ENCODE measurements at places on chromosomes 2 and 18. TPM values are rescaled to one million over a fixed set of nuclear protein-coding genes. Genes with fewer than 3 reads are reported as not detected.
A peak's percentile ranks its signal among the peaks of the same experiment; 100 is the strongest.

GRHL1 gene
- 0.25 TPM for polyA plus RNA-seq

DNA sequence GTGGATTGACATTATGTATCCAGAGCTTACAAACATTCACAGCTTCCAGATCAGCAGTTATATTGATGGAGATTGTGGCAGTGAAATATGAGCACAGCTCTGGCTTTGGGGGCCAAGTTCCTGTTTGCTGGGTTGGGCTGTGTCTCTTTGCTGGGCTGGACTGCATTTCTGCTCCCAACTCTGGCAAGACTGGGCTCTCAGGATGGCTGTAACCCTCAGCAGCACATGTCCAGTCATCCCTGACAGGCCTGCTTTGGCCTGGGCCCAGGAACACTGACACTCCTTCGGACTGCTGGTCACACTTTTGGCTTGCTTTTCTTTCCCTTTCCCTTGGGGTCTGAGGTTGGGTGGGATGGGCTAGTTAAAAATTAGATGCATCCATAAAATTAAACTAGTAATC, 17.9 kb upstream of the VPS4B start:
- no peaks in the 10 kb centered on the region for H3K27me3 ChIP-seq
- H3K4me3 ChIP-seq, result no peak overlapping the region
- DNase-seq, result no peak
- H3K27ac ChIP-seq, result no peak overlapping the region
- H3K4me1 ChIP-seq, result no peaks in the 10 kb centered on the region
- H3K36me3 ChIP-seq, result no peaks in the 10 kb centered on the region

GLI2 gene
- not detected for polyA plus RNA-seq

DNA sequence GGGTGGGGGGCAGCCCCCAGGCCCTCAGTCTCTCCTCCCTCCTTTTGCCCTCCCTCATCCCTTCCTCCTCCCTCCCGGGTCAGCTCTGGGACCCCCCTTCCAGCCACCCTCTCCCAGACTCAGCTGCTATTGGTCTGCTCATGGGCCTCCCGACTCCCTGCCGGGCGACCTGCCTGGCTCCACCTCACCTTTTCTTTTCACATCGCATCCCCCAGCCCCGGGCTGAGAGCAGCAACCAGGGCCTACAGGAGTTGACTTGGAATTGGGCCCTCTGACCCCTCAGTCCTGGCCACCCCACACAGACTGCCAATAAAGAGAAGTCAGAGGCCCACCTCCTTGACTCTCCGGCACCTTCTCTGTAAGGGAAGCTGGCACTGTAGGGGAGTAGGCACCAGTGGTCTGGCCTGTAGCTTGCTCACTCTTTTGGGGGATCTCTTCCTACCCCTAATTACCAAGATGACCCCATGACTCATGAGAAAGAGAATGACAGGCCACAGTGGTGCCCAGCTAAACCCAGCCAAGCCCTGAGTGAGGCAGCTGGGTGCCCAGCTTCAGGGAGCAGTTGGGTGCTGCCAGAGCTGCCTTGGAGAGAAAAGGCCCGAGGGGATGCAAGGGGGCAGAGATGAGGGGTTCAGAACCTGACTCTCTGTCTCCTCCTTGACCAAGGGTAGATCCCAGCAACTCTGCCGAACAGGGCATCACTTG, 2.0 kb upstream of the ECEL1 start:
- H3K4me3 ChIP-seq, result no peak overlapping the region
- DNase-seq, result no peak
- no peaks in the 10 kb centered on the region for H3K4me1 ChIP-seq
- H3K36me3 ChIP-seq, result no peaks in the 10 kb centered on the region
- H3K27ac ChIP-seq, result no peak overlapping the region

PSTPIP2 gene
- polyA plus RNA-seq, result 28.9 TPM

ALPG gene
- not detected for polyA plus RNA-seq

DNA sequence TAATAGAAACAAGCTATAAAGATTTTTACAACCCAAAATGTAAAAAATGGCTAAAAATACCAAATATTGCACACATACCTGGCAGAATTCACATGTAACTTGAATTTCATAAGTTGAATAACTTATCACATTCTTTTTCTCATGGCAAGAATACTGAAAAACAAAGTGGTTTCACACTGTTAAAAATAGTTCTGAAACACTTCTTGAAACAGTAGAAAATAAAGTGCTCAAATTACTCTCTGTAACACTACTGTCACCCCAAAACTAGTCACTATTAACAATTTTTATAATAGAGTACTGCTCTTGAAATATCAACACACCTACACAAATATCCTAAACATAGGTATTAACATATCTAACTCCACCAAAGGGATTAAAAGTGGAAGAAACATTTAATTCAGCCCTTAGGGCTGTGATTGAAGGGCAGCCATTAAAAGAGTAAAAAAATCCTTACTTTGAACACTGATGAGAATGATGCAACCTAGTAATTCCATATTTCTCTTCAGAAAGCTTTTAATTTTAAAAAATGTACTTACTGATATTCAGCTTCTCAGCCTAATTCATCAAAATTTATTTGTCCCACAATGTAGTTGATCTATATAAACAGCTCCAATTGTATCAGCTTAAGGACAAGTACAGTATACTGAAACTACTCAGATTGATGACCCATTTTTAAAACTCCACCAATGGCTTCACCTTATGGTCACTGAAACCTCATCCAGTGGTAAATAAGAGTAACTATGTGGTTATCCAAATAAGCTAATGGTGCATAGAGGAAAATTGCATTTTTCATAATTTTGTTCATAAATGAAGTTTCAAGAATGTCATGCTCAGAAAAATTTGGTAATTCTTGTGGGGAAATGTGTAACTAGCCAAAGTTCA, 31.4 kb downstream of the ATF2 start:
- H3K36me3 ChIP-seq, result no peaks in the 10 kb centered on the region
- no peak for DNase-seq
- peak overlapping the region; percentile 25 for H3K4me3 ChIP-seq
- peaks cover 17% of the 10 kb centered on the region for H3K4me1 ChIP-seq

GRCh38 chr18:27005589-27005988, 140.1 kb upstream of the AQP4 start:
- H3K4me3 ChIP-seq, result no peak overlapping the region
- H3K4me1 ChIP-seq, result no peaks in the 10 kb centered on the region
- H3K27me3 ChIP-seq, result 0 out of 2 replicates have a peak, but pooled peaks cover 2% of the 10 kb centered on the region

DNA sequence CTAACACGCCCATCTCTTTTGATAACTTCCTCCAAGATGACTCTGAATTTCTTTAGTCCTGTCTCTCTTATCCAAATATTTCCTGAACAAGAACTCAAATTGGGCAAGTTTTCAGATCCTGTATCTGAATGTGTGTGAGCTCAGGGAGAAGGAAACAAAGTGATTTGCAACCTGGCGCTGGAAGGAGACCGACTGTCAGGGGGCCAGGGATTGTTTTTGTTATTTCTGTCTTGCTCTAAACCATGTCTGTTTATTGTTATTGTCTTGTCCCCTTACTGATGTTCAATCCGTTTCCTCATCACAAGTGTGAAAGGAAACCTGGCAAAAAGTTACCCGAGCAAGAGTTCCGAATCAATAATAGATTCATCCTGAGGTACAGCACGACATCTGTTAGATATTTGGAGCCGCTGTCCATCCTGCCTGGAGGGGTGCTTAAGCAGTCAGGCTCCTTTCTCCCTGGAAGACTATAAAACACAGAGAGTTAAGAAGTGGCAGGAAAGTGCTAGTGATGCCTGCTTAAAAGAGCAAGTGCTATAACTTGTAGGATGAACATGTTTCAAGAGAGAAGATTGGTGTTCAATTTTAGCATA, 132.5 kb upstream of the OSR1 start:
- H3K4me3 ChIP-seq, result no peak overlapping the region
- no peaks in the 10 kb centered on the region for H3K4me1 ChIP-seq
- DNase-seq, result no peak
- no peaks in the 10 kb centered on the region for H3K36me3 ChIP-seq
- no peaks in the 10 kb centered on the region for H3K27me3 ChIP-seq
- H3K27ac ChIP-seq, result no peak overlapping the region

DNA sequence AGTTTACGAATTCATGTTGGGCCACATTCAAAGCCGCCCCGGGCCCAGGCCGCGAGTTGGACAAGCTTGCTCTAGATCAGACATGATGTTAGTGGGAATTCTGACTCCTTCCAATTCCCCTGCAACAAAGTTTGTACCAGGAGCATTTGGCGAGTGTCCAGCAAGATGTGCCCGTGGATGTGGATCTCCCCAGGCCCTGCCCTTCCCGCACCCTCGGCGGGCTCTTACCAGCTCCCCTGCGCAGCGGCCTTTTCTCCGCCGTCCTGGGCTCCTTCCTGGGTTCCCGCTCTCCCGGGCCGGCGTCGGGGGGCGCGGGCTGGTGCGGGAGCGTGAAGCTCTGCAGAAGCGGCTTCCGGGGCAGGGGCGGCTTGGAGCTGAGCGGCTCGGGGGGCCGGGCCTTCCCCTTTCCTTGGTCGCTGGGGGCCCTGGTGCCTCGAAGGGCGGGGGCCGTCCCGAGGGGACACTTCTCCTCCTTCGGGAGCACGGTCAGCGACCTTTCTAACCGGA, 90.8 kb upstream of the MGAT4A start:
- no peak overlapping the region for H3K4me3 ChIP-seq
- no peaks in the 10 kb centered on the region for H3K27me3 ChIP-seq
- H3K36me3 ChIP-seq, result no peaks in the 10 kb centered on the region
- no peaks in the 10 kb centered on the region for H3K4me1 ChIP-seq
- DNase-seq, result no peak

DNA sequence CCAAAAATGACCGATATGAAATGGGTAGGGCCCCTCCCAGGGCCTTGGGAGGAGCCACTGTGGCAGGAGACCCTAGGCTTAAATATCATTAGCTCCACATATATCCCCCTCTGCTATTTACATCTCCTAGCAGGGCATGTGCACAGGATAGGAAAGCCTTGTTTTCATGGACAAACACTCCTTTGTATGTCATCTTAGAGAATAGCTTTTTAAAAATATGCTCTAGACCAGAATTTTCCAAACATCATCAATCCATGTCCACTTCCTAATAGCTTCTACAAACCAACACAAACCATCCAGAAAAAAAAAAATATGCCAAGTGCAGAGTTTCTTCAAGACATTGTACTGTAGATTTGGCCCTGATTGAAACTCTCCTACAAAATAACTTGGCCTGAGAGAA, 10.8 kb downstream of the DAPL1 start:
- no peak overlapping the region for H3K27ac ChIP-seq
- H3K27me3 ChIP-seq, result no peaks in the 10 kb centered on the region
- no peaks in the 10 kb centered on the region for H3K4me1 ChIP-seq

TGFA gene
- not detected for polyA plus RNA-seq

- H3K36me3 ChIP-seq, result no peaks in the 10 kb centered on the region
- no peak for DNase-seq
- no peak overlapping the region for H3K27ac ChIP-seq
- H3K4me1 ChIP-seq, result no peaks in the 10 kb centered on the region
- H3K27me3 ChIP-seq, result no peaks in the 10 kb centered on the region
- no peak overlapping the region for H3K4me3 ChIP-seq
Observed at GRCh38 chr18:61572871-61573270, 239.6 kb downstream of the CDH20 start.

CRYGD gene
- polyA plus RNA-seq, result not detected

SCYGR4 gene
- polyA plus RNA-seq, result not detected

SERPINB10 gene
- 12.4 TPM for polyA plus RNA-seq

GRCh38 chr2:208375491-208376068, 31.0 kb upstream of the PTH2R start:
- H3K4me1 ChIP-seq, result no peaks in the 10 kb centered on the region
- DNase-seq, result no peak
- H3K27me3 ChIP-seq, result no peaks in the 10 kb centered on the region
- H3K4me3 ChIP-seq, result no peak overlapping the region
- H3K27ac ChIP-seq, result no peak overlapping the region
- no peaks in the 10 kb centered on the region for H3K36me3 ChIP-seq

DNA sequence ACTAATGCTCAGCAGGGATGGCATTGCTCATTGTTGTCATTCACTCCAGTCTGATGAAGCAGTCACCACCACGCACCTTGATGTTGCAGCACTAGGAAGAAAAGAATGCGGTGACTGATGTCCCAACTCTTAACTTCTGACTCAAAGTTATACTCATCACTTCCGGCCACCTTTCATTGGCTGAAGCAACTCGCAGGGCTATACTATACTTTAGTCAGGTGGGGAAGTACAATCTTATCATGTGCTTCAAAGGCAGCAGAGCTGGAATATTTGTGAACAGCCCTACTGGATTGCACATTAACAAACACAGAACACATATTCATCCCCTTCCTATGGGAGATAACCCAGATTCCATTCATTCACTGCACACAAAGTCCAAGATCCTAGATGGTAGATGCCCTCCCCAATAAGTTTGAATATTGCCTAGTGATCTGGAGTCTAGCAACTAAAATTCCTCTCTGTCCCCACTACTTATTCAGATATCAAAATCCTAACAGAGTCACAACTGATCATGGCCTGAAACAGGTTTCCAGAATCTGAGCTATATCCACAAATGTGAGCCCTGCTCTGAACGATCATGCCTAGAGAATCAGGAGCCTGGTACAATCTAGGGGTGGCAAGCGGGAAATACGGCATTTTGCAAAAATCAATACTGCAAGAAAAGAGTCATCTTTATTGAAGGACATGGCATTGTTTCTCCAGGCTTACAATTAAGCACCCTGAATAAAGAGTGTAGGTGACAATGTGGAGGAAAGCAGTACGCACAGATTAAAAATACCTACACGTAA, 3.4 kb upstream of the SPATS2L start:
- no peaks in the 10 kb centered on the region for H3K36me3 ChIP-seq
- H3K27me3 ChIP-seq, result no peaks in the 10 kb centered on the region
- DNase-seq, result no peak
- H3K4me1 ChIP-seq, result peaks cover 4% of the 10 kb centered on the region
- H3K27ac ChIP-seq, result no peak overlapping the region

GRCh38 chr2:101223814-101224231, 28.9 kb upstream of the CNOT11 start:
- H3K4me1 ChIP-seq, result peaks cover 11% of the 10 kb centered on the region
- H3K27me3 ChIP-seq, result no peaks in the 10 kb centered on the region
- H3K27ac ChIP-seq, result peak overlapping the region; percentile 38
- H3K4me3 ChIP-seq, result peak overlapping the region; percentile 7

DNA sequence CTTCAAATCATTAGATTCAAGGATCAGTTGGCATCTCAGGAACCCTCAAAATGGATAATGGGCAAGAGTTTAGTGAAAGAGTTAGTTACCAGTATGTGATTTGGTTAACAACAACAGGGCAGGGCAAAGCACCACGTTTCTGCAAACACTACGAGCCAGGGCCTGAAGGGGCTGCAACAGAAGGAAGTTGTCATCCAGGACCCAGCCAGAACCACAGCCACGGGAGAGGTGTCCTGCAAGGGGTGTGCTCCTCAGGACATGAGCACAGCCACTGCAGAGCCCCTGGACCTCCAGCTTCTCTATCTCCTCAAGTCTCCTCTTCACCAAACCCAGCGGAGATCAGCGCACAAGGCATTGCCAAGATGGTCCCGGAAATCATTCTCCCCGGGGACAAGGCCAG, 173.3 kb upstream of the PIEZO2 start:
- no peak overlapping the region for H3K4me3 ChIP-seq
- no peak overlapping the region for H3K27ac ChIP-seq
- DNase-seq, result no peak

TMEM247 gene
- polyA plus RNA-seq, result not detected

OSBPL6 gene
- not detected for polyA plus RNA-seq

GRCh38 chr2:161414042-161415033, 1.8 kb upstream of the TBR1 start:
- peaks cover 38% of the 10 kb centered on the region for H3K27me3 ChIP-seq
- H3K36me3 ChIP-seq, result no peaks in the 10 kb centered on the region

All from GM12878 (cell line).